Activated CD4-positive, alpha-beta T cell treated with anti-CD3 and anti-CD28 coated beads, Interleukin-2, amount 10 ng/mL, durations not matched to agents 7 days and 5 days (primary cell): ENCODE measurements at places on chromosomes 6 and 20.

- DNase-seq, result no peak
Observed at GRCh38 chr6:164107297-164107995, 692.9 kb downstream of the QKI start.

- no peak for DNase-seq
Observed at GRCh38 chr20:22260506-22260905, 323.9 kb downstream of the FOXA2 start.

DNA sequence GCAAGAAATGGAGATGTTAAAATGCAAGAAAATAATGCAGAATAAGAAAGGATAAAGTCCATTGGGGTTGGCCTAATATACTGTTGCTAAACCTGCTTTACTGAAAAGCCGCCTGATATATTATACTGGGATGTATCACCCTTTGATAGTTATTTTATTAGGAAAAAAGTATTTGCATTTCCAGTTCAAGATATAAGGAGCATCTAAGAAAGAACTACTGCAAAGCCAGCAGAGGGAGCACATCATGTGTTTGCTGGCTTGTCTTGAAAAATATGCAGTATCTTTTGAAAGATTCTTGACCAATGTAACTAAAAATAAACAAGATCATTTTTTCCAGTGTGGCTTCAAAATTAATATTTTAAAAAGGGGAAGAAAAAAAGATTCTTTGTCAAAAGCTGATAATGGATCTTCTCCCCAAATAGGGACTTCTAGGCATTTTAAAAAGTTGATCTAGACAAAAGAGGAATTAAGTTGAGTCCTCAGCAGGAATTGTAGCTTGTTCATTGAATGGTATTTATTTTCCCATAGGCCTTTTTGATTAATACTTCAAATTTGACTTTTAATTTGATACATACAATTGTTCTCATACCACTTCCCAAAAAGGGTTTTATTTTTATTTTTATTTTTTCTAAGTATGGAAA, 214.9 kb downstream of the ZFAND3 start:
- DNase-seq, result no peak

DNA sequence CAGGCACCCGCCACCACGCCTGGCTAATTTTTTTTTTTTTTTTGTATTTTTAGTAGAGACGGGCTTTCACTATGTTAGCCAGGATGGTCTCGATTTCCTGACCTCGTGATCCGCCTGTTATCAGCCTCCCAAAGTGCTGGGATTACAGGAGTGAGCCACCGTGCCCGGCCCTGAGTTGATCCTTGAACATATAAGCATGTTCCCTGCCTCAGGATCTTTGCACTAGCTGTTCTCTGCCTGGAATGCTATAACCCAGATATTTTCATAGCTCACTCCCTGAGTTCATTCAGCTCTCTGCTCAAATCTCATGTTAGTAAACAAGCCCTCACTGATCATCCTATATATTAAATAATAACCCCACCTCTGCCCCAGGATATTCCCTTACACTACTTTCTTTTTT, 9.0 kb upstream of the DLK2 start:
- DNase-seq, result no peak

DNA sequence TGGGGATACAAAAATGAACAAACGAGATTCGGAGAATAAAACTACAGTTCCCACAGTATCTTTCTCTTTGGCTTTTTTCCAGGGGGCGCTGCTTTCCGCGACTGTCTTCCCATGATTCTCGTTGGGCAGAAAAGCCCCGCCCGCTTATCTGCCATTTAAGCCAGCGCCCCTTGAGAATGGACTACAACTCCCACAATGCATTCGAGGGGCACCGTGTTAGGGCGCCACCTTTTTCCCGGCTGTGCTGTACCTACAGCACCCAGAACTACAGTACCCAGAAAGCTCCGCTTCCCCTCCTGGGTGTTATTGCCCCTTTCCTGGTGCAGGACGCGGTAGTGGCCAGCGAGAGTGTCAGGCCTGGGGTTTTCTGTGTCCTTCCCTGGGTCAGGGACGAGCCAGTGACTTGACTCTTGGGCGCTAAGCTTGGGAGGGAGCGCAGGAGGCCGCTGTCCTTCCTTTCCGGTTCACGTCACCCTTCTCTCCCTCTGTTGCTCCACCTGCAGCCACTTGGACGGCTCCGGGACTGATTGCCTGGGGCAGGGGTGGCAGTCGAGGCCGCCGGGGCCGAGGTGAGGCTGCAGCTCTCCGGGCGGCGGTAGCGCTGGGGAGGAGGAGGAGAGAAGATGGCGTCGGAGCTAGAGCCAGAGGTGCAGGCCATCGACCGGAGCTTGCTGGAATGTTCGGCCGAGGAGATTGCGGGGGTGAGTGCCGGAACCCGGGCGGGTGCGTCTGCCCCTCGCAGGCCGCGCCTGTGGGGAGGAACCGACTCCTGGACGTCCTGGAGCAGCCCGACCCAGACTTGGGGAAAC, at the start of gene UBR2:
TSS of gene UBR2 (plus strand) at position 333 of the 809 bp plus-strand sequence. CDS start at position 624, 291 bp downstream.
- DNase-seq, result peak; percentile 97

DNA sequence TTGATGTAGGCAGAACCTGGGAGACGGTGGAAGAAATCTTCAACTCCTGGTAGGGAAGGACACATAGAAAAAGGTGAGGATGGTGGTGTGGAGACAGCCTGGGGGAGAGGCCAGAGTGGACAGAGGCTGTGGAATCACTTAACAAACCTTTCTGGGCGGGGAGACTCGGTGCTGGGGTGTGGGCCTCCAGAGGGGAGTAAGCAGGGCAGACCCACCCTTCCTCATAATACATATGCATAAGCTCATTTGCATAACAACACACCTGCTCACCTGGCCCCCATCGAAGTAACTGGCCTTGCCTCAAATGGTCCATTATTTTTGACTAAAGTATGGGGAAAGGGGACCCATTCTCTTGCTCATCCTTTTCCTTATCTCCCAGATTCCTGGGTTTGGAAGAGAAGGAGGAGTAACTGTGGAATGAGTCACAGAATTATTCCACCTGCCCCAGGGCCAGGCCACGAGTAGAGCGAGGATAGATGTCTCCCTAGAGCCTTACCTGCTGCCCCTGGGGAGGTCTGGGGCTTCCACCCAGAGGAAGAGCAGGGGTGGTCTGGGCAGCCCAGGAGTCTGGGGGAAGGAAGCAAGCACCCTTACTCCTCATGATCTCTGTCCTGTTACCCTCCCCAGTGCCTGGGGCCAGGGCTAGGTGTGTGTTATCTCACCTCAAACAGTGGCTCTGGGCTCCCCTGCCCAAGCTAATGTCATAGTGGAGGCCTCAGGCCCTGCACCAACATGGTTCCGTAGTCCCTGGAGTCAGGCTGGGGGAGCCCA, 10.7 kb upstream of the VEGFA start:
- DNase-seq, result no peak

DNA sequence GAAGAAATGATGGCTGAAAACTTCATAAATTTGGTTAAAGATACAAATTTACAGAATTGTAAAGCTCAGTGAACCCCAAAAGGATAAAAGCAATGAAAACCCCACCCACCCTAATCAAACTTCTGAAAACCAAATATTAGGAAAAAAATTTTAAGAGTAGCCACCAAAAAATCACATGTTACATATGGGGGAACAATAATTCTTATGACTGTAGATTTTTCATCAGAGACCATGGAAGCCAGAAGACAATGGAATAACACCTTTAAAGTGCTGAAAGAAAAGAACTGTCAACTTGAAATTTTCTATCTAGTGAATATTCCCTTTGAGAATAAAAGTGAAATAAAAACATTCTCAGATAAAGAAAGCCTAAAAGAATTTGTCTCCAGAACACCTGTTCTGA, 24.4 kb downstream of the PROCR start:
- no peak for DNase-seq

DNA sequence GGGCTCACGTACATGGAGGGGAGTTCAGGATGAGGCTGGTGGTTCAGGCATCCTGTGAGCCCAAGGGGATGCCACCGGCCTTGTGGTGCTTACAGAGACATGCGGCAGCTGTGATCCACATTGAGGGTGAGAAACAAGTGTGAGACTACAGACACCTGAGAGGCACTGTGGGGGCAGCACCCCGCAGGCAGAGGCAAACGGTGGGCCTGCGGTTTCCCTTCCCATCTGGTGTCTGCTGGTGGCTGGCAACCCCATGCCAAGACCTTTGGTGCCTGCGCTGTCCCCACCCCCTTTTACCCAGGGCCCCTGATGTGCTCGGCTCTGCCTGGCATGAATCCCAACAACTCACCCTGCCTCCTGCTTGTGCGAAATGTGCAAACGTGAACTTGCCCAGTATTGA, 42.0 kb downstream of the ERMARD start:
- DNase-seq, result peak; percentile 5

GRCh38 chr6:124470803-124471202, 491.4 kb upstream of the RNF217 start:
- no peak for DNase-seq

GRCh38 chr20:3681931-3682781, at the start of gene ADAM33:
ADAM33 (minus strand) TSS chr20:3682010; CDS start chr20:3682004, 6 bp downstream.
- no peak for DNase-seq

GRCh38 chr6:150567380-150567779, 32.3 kb upstream of the PLEKHG1 start:
- DNase-seq, result no peak

GRCh38 chr6:70221715-70222438, 81.0 kb downstream of the COL9A1 start:
- no peak for DNase-seq

GRCh38 chr6:169587975-169588374, 113.9 kb downstream of the WDR27 start:
- DNase-seq, result no peak
